ENCODE measurements at places on chromosomes 2 and 18.
A peak's percentile ranks its signal among the peaks of the same experiment; 100 is the strongest.

GRCh38 chr2:226600184-226600583, 199.4 kb downstream of the IRS1 start:
- no peak for DNase-seq

DNA sequence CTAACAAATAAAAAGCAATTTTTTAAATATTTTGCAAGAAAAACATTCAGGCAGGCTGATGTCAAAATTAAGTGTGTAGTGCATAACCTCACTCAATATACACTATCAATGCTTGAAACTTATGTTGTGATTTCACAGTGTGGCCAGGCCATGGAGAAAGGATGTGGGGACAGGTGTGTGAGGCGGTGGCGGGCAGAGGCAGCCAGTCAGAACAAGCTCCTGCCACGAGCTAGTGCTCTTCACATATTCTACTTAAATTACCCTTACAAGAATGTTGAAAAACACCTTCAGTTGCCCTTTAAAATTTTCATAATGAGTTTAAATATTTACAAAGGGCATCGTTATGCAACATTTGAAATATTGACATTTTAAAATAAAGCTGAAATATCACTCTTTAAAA, 43.2 kb downstream of the CYB5A start:
- DNase-seq, result no peak

- no peak for DNase-seq
Observed at GRCh38 chr18:8833480-8833879, 128.1 kb downstream of the MTCL1 start.

DNA sequence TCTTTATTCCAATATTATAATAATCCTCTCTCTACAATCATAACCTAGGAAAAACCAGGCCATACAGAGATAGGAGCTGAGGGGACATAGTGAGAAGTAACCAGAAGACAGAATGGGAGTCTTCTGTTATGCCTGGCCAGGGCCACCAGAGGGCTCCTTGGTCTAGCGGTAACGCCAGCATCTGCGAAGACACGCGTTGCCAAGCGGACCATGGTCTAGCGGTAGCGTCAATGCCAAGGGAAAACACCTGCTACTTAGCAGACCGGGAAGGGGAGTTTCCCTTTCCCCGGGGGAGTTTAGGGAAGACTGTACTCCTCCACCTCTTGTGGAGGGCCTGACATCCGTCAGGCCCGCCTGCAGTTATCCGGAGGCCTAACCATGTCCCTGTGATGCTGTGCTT, 36.6 kb downstream of the ARL6IP6 start:
- no peak for DNase-seq

- DNase-seq, result peak; percentile 94
Observed at GRCh38 chr2:42809819-42810120, 17.4 kb upstream of the HAAO start.

All from GOT3 (cell line).